NCI-H187 treated with DMSO at 0.1 percent for 48 hours (cell line): ENCODE measurements at places on chromosomes 1 and 21.

GRCh38 chr1:230749150-230749549, 2.0 kb downstream of the CAPN9 start:
- no peak for DNase-seq

DNA sequence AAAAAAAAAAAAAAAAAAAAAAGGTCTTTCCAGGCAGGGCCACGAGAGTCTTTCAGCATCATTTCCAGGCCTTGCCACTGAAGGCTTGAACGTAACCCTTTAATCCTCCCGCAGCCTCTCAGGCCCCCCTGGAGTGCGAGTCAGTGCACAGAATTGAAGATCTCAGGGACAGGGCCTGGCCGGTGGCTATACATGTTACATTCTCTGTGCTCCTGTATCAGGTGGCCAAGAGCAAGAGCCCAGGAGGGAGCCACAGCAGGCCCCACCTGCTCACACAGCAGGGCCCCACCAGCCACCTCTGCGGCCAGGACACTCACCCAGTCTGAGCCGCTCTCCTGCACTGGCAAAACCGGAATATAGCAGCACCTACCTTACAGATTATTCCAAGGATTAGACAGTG, 34.1 kb upstream of the SLC25A33 start:
- DNase-seq: no peak

DNA sequence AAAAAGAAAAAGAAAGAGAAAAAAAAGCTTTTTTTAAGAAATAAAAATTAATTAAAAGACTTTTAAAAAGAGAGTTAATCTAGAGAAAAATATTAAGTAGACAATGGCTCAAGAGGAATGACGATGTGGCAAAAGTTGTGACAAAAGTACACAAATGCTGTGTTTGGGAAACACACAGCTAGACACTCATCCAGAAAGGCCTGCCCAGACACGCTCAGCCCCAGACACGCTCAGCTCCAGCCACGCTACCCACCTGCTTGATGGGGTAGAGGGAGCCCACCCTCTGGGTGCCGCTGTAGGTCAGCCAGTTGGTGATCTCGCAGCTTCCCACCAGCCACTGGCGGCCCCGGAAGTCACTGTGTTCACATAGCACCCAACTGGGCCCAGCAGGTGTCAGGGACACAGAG, 10.2 kb downstream of the CD52 start:
- DNase-seq: no peak

- DNase-seq: no peak
Measured at GRCh38 chr1:206411321-206411720, 59.0 kb upstream of the IKBKE start.

DNA sequence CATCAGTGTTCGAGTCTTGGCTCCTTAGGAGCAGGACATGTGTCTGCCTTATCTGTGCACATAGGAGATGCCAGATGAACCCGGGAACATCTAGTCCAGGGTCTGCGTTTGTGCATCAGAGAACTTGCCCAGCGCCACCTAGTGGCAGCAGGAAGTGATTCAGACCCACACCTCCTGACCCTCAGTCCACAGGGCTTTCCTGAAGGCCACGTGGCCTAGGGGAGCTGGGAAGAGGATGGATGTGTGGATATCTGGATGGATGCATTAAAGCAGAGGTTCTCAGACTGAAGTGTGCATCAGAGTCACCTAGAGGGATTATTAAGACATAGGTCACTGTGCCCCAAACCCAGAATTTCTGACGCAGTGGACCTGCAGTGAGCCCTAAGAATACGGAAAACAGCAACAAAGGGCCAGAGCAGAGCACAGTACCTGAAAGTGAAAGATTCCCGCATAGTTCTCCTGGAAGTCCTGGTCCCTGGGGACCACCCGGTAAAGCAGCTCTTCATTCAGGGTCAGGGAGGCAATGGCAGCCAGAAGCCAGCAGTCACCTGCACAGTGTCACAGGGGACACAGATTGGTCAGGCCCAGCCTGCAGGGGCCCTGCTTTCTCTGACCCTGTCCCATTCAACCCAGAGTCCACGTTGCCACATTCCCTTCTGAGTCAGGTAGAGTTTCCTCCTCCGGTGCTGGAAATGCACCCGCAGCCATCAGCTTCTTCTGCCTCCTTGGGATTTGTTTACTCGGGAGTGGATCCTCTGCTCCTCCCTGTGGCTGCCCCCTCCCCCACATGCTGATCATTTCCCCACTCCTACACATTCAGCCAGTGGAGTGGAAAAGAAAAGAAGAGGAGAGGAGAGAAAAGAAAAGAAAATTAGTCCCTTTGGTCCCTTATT, 37.0 kb downstream of the CAPN8 start:
- DNase-seq: no peak
